AG08395 (cell line): ENCODE measurements at places on chromosomes 2 and 18.
A peak's percentile ranks its signal among the peaks of the same experiment; 100 is the strongest.

DNA sequence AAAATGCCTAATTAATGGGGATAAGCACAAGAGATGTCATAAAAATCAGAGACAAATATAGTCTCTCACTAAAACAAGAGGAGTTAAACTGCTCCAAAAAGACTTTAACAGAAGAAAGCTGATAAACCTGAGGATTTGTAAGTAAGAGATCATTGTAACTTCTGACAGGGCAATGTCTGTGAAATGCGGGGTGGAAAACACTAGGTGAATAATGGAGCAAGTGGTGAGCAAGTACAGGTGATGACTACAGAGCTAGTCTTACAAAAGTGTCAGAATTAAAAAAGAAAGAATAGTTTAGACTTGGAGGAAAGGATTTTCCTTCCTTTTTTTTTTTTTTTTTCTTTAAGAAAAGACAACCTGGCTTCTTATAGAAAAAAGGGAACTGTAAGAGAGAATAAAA is 22.7 kb downstream of the ATAD2B start:
- no peak for DNase-seq

DNA sequence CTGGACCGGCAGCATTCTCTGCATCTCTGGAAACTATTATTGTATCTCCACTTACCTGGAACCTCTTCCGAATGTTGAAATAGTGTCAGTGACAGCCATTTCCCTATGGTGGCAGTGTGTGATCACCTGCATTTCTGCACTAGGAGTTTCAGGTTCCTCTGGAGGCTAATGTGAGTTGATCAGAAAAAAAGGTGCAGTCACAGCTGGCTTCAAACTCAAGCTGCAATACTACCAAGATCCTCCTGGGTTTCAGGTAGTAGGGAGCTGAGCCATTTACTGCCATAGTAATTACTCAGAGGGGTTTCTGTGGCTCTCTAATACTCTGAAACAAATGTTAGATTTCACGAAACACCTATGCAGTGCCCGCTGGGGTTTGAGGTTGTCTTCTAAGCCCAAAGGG is 183.5 kb upstream of the OSR1 start:
- DNase-seq, result no peak

- DNase-seq, result peak; percentile 45
These were observed 91.7 kb upstream of the MMADHC start for GRCh38 chr2:149679286-149679685.

- no peak for DNase-seq
These were observed 1215.2 kb upstream of the TMEFF2 start for GRCh38 chr2:193409951-193410350.

DNA sequence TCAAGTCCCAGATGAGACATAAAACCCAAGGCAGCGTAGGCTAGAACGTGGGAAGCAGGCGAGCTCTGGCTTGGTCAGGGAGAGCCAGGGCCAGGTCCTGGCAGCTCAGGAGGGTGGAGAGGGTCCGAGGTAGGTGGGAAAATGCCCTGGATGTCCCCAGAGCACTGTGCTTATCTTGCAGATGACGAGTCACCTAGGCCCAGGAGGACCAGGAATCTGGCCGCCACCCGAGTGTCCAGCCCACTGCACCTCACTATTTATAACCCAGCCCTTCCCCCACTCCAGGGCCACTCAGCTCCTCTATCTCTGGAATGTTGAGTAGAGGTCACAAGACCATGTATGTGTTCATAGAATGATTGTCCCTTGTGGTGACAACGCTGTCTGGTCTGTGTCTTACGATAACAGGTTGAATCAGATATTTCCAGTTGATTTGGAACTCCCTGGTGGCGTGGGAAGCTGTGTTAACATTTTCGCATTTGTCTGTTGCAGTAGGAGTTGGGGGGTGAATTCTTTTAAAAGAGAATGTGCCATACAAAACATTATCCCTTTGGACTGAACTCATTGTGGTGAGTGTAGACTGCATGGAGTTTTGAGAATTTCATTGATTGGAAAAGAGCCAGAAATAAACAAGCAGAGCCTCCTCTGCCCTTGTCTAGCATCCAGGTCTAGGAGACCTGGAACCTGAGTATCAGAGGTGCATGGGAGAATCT is 47.5 kb downstream of the EMILIN2 start:
- no peak for DNase-seq

DNA sequence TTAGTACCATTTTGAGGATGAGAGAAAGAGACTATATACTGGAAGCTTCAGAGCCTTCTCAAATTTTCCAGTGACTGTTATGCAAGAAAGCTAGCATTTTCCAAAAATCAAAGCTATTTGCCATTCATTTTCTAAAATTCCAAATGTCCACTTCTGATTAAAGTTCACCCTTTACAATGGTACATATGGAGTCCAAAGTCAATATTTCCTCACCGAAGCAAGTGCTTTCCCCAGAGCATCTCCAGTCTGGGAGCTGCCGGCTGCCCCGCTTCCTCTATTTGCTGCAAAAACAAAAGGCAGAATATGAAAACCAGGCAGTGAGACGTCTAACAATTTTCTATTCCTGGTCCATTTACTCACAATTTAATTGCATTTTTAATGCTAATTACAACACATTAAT is 302.0 kb upstream of the CCDC68 start:
- DNase-seq, result no peak

GRCh38 chr18:36567800-36568199 is 261.0 kb downstream of the TPGS2 start:
- no peak for DNase-seq

DNA sequence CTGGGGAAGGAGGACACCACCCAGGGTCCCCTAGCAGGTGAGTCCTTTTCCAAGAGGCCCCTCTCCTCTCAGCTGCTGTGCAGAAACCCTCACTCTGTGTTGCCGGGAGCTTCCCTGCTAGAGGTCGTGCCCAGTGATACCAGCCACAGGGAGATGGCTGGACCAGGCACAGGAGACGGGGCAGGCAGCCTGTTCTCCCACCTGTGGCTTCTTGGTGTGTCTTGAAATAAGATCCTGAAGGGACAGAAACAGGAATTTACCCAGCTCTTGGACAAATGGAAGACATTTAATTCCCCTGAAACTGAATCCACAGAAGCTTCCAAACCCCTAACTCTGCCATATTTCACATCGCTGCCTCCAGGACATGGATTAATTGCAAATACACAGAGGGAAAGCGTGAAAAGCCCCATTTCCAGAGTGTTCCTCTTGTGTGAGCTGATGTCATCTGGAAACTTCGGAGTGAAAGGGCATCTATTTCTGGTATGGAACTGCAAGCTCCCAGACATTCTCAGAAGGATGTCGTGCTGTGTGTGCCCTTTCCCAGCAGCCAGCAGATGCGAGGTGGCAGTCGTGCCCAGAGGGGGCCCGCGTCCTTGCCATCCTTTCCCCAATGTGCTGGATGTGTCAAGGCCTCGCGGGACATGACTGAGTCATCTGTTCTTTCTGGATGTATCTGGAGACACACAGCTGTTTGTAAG is 177.7 kb downstream of the SEPTIN10 start:
- peak; percentile 58 for DNase-seq

DNA sequence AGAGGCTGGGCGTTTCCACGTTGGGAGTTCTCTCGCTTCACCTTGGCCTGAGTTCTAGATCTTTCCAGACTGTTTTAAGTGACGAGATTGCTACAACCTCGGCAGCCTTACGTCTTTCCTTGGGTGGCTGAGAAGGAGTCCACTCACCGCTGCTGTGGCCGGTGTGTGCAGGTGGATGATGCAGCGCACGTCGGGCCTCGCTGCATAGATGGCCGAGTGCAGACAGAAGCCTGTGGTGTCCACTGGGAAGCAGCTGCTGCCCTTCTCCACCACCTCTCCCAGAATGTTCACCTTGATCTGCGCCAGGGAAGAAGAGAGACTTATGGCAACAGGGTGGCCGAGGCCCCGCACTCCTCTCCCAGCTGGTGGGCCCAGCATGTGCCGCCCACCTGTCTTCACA is 75.7 kb downstream of the ADD2 start:
- DNase-seq, result no peak

DNA sequence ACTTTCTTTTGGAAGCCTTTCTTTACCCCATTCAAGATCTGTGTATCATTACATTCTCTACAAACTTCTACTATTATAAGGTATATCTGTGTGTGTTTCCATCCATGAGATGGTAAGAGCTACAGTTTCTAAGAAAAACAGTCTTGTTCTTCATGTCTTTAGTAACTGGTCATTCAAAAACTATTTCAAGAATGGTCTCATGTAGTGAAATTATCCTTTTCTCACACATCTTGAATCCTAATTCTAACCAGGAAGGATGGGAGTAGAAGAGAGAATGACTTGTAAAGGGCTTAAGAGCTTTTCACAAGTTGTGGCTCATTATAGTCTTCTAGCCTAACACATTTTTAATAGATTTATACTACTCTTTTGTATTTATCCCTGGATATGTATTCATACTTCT is 47.3 kb downstream of the ROCK1 start:
- peak; percentile 36 for DNase-seq

- DNase-seq, result no peak
These were observed 220.7 kb downstream of the SEPTIN10 start for GRCh38 chr2:109392816-109393661.

- peak; percentile 32 for DNase-seq
These were observed 9.0 kb upstream of the SCN9A start for GRCh38 chr2:166384774-166385173.

- no peak for DNase-seq
These were observed 16.0 kb upstream of the CAB39 start for GRCh38 chr2:230696670-230697069.

DNA sequence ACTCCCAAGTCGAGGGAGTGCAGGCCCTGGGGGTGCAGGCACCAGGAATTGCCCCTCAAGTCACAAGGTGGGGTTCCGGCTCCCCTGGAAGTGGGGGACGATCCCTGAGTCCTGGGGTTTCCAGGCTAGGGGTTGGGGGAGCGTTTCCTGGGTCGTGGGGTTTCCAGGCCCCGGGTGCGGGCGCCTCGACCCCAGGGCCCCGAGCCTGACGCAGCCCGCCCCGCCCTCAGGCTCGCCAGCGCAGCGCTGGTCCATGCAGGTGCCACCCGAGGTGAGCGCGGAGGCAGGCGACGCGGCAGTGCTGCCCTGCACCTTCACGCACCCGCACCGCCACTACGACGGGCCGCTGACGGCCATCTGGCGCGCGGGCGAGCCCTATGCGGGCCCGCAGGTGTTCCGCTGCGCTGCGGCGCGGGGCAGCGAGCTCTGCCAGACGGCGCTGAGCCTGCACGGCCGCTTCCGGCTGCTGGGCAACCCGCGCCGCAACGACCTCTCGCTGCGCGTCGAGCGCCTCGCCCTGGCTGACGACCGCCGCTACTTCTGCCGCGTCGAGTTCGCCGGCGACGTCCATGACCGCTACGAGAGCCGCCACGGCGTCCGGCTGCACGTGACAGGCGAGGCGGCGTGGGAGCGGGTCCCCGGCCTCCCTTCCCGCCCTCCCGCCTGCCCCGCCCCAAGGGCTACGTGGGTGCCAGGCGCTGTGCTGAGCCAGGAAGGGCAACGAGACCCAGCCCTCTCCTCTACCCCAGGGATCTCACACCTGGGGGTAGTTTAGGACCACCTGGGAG is 12.0 kb downstream of the SIGLEC15 start:
- DNase-seq, result peak; percentile 41

GRCh38 chr2:42854207-42854818 is 61.9 kb upstream of the HAAO start:
- DNase-seq, result peak; percentile 40

DNA sequence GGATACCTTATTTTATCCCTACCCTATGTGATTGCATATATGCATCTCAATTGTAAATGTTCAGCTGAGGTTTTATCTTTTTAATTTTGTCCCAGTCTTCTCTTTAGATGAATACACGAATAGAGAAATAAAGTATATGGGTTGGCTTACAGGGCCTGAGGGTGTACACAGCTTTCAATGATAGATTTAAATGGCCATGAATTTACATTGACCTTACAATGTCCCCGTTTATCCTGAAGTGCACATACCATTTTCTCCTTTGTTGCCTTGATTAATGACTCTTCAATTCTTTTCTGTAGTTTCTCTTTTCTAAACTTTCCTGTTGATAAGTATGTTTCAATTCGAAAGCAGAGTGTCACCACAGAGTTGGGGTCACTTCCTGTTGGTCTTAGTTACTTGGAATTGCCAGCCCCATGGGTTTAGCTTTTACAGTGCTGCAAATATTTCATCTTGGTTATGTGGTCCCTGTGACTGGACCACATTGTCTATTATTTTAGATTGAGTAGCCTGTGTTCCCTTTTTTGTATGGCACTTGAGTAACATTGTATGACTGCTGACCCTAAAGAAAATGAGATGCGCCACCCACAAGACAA is 1616.3 kb upstream of the ACVR2A start:
- no peak for DNase-seq

GRCh38 chr2:28904295-28904694 is 9.8 kb downstream of the WDR43 start:
- DNase-seq, result peak; percentile 53

GRCh38 chr18:48027401-48027963 is 97.0 kb upstream of the SMAD2 start:
- DNase-seq, result no peak

- no peak for DNase-seq
These were observed 141.7 kb upstream of the TWIST2 start for GRCh38 chr2:238706163-238706562.

- DNase-seq, result no peak
These were observed 188.0 kb downstream of the CYRIA start for GRCh38 chr2:16477648-16478047.

DNA sequence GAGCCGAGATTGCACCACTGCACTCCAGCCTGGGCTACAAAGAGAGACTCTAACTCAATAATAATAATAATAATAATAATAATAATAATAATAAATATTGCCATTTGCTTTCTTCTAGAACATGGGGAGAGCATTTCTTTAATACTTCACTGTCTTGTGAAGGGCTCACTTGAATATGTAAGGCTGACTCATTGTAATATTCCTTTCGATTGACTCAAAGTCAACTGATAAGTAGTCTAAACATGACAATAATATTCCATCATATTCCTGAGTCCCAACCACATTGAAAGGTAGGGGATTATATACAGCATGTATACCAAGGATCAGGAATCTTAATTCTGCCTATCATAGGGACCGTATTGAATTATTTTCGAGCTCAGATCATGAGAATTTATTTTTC is 949.2 kb downstream of the DSC3 start:
- no peak for DNase-seq
